ENCODE measurements at places on chromosomes 7 and 10. TPM values are rescaled to one million over a fixed set of nuclear protein-coding genes. Genes with fewer than 3 reads are reported as not detected.

CYP2C19 gene
- total RNA-seq, result 2.1 TPM

DNA sequence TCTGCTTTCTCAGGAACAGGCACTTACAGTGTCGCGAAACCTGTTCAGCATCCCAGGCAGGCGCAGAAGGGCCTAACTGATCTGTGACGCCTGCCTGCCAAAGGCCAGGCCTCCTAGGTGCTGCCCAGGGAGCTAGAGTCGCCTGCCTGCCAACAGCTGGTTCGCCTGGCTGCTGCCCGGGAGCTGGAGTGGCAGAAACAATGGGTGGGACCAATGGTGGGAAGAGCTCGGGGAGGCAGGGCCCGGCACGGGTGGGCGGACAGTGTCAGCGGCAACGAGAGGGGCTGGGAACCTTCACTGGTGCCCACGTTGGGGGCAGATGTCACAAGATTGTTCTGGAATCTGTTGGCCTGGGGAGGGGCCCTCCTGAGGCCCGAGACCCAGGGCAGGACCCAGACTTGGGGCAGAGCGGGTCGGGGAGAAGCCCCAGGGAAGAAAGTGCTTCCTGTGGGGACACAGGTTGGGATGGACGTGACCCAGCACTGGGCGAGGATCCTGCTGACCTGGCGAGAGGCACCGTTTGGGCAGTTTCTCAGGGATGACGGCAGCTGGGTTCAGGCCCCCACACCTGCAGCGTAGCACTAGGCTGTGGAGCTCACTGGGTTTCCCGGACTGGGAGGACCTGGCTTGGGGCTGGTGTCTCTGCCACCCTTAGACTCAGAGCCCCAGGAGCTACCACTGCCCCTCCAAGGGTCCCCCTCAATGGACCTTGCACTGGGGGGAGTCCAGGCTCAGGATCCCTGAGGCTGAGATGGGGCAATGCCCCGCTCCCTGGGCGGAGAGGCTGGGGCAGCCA is 181.8 kb downstream of the ELFN1 start:
- DNase-seq, result peak; percentile 85

ADCYAP1R1 gene
- total RNA-seq, result 8.3 TPM

GIMAP7 gene
- 8.2 TPM for total RNA-seq

OR6B1 gene
- not detected for total RNA-seq

DNA sequence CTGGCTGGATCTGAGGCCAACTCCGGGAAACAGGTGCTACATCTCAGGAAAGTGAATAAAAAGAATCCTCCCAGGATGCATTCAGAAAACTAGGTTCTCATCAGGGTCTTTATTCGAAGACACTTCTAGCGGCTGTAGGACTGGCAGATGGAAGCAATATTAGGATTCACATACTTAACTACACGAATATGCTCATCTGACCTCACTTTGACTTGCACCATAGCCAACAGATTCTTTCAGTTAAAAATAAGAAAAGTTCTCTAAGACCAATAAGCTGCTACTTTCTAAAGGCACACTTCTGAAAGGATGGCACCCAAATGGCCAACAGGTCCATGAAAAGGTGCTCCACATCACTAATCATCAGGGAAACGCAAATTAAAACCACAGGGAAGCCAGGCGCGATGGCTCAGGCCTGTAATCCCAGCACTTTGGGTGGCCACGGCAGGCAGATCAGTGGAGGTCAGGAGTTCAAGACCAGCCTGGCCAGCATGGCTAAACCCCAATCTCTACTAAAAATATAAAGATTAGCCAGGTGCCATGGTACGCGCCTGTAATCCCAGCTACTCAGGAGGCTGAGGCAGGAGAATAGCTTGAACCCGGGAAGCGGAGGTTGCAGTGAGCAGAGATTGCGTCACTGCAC is 258.0 kb downstream of the ZMYND11 start:
- no peak for DNase-seq

DNA sequence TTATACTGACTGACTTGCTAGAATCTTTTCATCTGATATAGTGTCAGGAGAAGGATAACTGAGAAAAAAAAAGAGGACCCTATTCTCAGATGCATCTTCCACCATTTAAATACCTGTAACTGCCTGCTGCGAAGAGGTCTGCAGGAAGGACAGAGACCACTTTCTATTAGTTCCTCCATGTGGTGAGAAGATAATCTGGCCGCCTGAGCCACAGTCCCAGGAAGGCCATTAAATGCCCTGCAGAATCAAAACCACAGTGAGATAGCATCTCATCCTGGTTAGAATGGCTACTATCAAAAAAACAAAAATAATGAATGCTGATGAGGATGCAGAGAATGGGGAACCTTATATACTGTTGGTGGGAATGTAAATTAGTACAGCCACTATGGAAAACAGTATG is 19.9 kb upstream of the IFIT1B start:
- DNase-seq, result no peak

- DNase-seq, result no peak
Observed at GRCh38 chr7:157768198-157768597, 431.4 kb downstream of the DNAJB6 start.

Measured in tongue (tissue), 3 donors.